ENCODE measurements at places on chromosomes 11 and 22.

- no peak for DNase-seq
These were observed 28.4 kb upstream of the RAPSN start for GRCh38 chr11:47477323-47477722.

GRCh38 chr11:36061471-36061870 is 117.6 kb downstream of the LDLRAD3 start:
- DNase-seq, result no peak

- no peak for DNase-seq
These were observed 27.6 kb downstream of the CHKA start for GRCh38 chr11:68093565-68093964.

DNA sequence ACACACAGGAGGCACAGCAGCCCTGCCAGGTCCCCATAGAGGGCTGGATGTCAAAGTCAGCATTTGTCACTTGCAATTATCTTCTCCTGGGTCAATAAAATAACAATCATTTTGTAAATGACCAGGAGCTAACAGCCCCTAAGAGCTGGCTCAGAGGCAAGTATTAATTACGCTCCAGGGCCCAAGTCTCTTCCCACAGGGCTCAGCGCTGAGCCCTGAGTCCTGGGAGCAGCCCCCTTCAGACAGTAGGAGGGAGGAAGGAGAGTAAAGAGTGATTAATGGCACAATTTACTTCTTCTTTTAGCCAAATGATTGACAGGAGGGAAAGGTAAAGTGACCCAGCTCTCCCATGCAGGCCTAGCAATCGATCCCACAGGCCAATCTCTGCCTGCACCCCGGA is 99.0 kb upstream of the DRD2 start:
- DNase-seq, result no peak

DNA sequence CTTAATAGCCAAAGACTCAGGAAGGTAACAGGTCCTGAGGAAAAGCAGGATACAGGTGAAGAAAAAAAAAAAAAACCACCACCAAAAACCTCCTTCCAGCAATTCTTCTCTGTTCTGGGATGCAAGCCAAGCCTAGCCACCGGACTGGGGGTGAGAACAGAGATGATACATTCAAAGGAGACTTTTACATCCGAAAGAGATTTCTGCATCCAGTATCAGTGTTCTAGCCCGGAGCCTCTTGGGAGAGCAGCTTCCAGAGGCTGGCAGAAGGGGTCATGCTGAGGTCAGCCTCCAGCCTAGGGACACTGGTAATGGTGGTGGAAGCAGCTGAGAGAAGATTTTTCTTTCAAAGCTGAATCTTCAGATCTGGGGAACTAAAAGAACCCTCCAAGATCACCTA is 76.2 kb downstream of the KCNC1 start:
- no peak for DNase-seq

GRCh38 chr11:129852125-129852740 is 36.6 kb downstream of the TMEM45B start:
- DNase-seq, result no peak

Measured in NCI-H524 treated with DMSO at 0.1 percent for 48 hours (cell line).